Stimulated activated CD4-positive, alpha-beta T cell treated with anti-CD3 and anti-CD28 coated beads, Interleukin-1b, Interleukin-23, amount 100 ng/mL, for 48 hours (primary cell): ENCODE measurements at places on chromosomes 16 and 17.
A peak's percentile ranks its signal among the peaks of the same experiment; 100 is the strongest.

- peak; percentile 71 for DNase-seq
These were observed 6.9 kb upstream of the PIRT start for GRCh38 chr17:10844621-10845387.

DNA sequence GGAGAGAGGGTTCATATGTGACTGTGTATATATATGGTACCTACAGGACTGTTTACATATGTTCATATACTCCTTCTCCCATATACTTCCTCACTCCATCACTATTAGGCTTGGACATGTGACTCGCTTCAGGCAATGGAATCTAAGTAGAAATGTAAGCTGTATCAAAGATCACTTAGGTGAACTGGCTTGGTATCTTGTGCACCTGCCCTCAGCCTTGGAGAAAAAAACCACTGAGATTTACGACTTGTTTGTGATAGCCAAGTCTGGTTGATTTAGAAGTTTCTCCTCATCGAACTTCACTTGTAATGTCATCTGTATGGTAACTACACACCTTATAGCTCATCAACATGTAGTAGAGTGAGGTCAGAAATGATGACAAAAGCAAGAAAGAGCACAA is 59.9 kb downstream of the FBXL20 start:
- DNase-seq = no peak

DNA sequence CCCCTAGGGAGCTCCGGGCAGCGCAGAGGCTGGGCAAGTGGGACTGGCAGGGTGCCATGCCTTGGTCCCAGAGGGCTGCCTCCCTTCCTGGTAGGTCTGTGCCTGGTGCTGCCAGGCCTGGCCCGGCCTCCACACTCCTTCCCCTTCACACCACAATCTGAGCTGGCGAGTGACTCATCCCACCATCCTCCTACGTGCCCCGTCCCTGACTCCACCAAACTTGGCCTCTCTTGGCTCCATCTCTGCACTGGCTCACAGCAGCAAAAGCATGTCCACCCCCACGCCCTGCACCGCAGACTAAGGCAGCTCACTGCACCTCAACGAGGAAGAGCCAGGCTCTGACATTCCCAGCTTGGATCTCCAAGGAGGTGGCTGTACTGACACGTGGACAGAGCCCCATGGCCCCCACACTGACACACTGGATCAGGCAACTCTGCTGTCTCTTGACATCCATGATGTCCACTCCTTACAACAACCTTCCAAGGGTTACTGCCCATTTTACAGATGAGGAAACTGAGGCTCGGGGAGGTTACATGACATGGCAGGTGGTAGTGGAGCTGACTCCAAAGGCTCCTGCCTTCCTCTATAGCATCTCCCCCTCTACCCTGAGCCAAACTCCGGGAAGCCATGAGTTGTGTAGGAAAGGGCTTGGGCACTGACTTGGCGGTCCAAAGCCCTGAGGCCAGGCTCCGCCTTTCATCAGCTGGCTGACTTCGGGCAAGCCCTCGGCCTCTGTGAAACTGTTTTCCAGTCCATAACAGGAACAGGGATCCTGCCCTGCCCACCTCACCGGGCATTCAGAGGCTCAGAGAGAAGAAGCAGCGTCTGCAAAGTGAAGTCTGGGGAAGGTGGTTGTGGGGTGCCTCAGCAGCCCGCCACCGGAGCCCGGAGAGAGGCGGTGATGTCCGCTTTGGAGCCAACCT is 20.1 kb upstream of the KRT19 start:
- DNase-seq = peak; percentile 85

- DNase-seq = peak; percentile 37
These were observed 1.1 kb downstream of the MPP2 start for GRCh38 chr17:43905985-43906852.

DNA sequence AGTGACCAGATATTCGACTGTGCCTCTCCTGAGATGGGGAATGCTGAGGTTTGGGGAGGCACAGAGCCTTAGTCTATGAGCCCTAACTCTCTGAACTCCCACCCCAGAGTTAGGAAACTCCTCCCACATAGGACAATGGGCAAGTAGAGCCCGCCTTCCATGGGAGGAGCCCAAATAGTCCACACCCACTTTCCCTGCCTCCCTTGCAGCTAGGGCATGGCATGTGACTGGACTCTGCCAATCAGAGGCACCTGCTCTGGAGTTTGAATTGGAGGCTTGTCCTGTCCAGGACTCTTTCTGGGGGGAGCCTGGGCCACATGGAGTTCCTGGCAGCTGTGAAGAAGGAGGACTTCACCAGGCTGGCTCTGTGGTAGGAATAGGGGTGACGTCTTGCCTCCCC is 48.4 kb downstream of the SOCS1 start:
- no peak for DNase-seq

GRCh38 chr17:81927152-81927652 is 333 bp downstream of the MAFG start:
- DNase-seq = no peak

DNA sequence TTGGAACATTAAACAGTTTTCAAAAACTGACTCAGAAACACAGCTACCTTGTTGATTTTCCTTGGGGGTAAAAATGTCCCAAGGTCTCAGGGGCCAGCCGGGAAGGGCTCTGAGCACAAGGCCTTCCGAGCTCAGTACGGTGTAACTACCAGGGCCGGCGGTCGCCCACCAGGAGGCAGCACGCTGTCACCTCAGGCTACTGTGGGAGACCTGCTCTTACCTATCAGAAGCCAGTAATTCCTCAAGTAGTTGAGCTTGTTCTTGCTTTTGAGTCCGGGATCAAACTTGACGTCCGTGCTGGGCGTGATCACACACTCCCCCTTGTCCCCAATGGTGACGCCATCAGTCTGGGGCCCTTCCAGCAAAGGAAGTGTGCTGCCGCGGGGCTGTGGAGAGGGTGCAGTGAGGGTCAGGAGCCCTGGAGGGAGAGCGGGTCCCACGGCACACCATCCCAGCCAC is 43.4 kb upstream of the ICAM2 start:
- DNase-seq = peak; percentile 60

- DNase-seq = no peak
These were observed 8.7 kb downstream of the CYBC1 start for GRCh38 chr17:82441691-82442487.

DNA sequence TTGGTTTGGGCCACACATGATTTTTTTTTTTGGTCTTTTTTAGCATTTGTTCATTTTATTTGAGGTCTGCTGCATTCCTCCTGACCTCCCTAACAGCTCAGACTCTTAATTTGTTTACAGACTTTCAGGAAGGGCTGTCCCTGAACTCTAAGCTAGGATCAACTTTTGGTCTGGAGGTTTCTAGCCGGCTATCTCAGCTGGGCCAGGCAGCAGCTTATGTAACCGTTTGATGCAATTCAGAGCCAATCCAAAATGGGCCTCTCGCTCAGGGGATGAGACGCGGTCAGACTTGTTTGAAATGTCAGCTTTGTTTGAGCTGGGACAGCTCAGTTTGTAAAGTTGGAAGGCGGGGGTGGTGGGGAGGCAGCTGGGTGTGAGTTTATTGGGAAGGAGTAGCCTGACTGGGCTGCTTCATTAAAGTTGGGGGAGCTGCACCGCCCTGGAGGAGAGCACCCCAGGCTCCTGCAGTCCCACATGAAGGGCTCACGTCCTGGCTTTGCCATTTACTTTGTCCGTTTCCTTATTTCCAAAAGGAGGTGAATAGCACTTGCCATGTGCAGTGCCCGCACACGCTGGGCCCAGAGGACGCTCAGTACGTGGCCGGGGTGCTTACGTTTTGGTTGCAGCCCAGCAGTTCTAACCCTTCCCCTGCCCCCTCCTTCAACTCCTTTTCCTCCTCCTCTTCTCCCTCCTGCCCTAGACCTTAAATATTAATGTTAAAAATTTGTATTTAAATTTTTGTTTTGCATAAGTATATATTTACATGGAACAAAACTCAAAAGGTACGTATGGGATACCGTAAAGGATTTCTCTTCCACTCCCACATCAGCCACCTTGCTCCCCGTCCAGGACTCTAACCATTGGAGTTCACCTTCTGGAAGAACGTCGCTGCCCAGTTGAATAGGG is 121.2 kb downstream of the SNX29 start:
- DNase-seq = no peak
